A549 treated with dexamethasone at 1 μM for 4 hours (cell line): ENCODE measurements at places on chromosomes 2 and 18. TPM values are rescaled to one million over a fixed set of nuclear protein-coding genes. Genes with fewer than 3 reads are reported as not detected.

IL36B gene
- 0.09 to 0.28 TPM (median 0.13 TPM) in 3 of 5 replicates, not detected in the others for total RNA-seq

MATN3 gene
- total RNA-seq: 11.0 to 18.8 TPM (median 15.4 TPM) in 5 replicates

MYCN gene
- total RNA-seq: 0.05 TPM in 1 of 5 replicates, not detected in the others

ANKRD62 gene
- not detected in 5 replicates for total RNA-seq

KCNIP3 gene
- 1.5 to 2.3 TPM (median 1.8 TPM) in 5 replicates for total RNA-seq

SLC30A3 gene
- total RNA-seq: 1.8 to 3.4 TPM (median 3.3 TPM) in 5 replicates

PIKFYVE gene
- 4.6 to 9.3 TPM (median 7.4 TPM) in 5 replicates for total RNA-seq

TTC39C gene
- 17.2 to 22.7 TPM (median 20.3 TPM) in 5 replicates for total RNA-seq

LRATD1 gene
- 0.06 to 0.11 TPM (median 0.09 TPM) in 5 replicates for total RNA-seq

DPP10 gene
- not detected in 5 replicates for total RNA-seq

SERPINB11 gene
- total RNA-seq: 0.08 to 0.22 TPM in 2 of 5 replicates, not detected in the others

DTNA gene
- total RNA-seq: 0.05 to 0.35 TPM (median 0.16 TPM) in 4 of 5 replicates, not detected in the other

TRIM43B gene
- total RNA-seq: 0.07 to 0.15 TPM in 2 of 5 replicates, not detected in the others

KHK gene
- 7.6 to 9.1 TPM (median 8.3 TPM) in 5 replicates for total RNA-seq

STPG4 gene
- total RNA-seq: 0.07 TPM in 1 of 5 replicates, not detected in the others

DUSP2 gene
- 0.32 to 0.46 TPM (median 0.37 TPM) in 5 replicates for total RNA-seq

SCN9A gene
- total RNA-seq: 2.2 to 5.0 TPM (median 4.3 TPM) in 5 replicates

LYPD6 gene
- 0.02 to 0.22 TPM (median 0.05 TPM) in 5 replicates for total RNA-seq

PSD4 gene
- 11.2 to 15.2 TPM (median 14.4 TPM) in 5 replicates for total RNA-seq

ZNF521 gene
- not detected in 5 replicates for total RNA-seq

CDCA7 gene
- 36.8 to 48.3 TPM (median 44.3 TPM) in 5 replicates for total RNA-seq

LAMA3 gene
- 45.2 to 74.1 TPM (median 63.0 TPM) in 5 replicates for total RNA-seq

TUBA3D gene
- total RNA-seq: 6.8 to 8.7 TPM (median 7.2 TPM) in 5 replicates

SKA1 gene
- 12.4 to 15.3 TPM (median 13.4 TPM) in 5 replicates for total RNA-seq

SPATA3 gene
- not detected in 5 replicates for total RNA-seq

RGPD4 gene
- total RNA-seq: 0.02 to 0.07 TPM (median 0.04 TPM) in 5 replicates

TMEM182 gene
- total RNA-seq: 3.7 to 5.1 TPM (median 4.2 TPM) in 5 replicates

BIN1 gene
- 30.3 to 35.7 TPM (median 35.0 TPM) in 5 replicates for total RNA-seq

ACMSD gene
- not detected in 5 replicates for total RNA-seq

IL36G gene
- not detected in 5 replicates for total RNA-seq

GRB14 gene
- total RNA-seq: 4.8 to 6.5 TPM (median 5.1 TPM) in 5 replicates
